ENCODE measurements at places on chromosomes 16 and 17.

DNA sequence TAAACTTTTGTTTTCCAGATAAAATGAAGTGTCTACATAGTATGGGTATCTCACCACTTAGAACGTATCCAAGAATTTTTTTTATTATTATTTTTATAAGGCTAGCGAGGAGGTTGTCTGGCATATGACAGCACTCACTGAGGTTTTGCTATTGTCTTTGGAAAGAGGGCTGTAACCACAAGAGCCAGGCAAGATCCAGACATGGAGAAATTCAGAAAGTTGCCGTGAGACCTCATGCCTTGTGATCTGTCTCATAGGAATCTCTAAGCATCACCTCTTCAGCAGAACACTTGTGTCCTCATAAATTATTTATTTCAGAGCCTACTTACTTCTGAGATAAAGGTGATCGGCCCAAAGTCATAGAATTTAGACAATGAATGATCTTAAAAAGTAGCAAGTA is 410.8 kb downstream of the CDH11 start:
- no peak for DNase-seq

DNA sequence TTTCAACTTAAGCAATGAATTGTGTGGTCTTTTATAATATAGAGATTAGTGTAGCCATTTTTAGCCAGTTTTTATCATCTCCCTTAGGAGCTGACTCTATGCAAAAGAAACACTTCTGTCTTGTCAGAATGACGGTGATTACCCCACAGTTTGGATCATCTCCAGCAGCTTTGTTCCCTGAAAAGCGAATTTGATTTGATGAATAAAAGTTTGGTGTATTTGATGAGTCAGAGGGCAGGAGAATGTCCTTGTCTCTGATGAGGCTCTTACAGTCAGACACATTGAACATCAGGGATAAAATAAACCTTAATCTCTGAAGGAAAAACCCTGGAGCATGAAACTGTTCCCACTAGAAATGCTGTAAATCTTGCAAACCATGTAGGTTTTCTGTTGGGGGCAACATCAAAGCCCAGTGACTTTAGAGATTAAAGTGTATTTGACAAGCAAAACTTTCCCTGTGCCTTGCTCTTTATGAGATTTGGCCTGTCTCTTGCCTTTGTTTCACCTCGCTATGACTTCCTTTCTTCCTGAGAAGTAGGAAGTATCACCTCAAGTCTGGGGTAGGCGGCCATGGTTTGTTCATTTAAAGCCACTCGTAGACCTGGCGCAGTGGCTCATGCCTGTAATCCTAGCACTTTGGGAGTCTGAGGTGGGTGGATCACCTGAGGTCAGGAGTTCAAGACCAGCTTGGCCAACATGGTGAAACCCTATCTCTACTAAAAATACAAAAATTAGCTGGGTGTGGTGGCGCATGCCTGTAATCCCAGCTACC is 209.3 kb downstream of the FTO start:
- peak; percentile 16 for DNase-seq

- no peak for DNase-seq
Measured at GRCh38 chr16:67238806-67239470, 8.3 kb downstream of the FHOD1 start.

DNA sequence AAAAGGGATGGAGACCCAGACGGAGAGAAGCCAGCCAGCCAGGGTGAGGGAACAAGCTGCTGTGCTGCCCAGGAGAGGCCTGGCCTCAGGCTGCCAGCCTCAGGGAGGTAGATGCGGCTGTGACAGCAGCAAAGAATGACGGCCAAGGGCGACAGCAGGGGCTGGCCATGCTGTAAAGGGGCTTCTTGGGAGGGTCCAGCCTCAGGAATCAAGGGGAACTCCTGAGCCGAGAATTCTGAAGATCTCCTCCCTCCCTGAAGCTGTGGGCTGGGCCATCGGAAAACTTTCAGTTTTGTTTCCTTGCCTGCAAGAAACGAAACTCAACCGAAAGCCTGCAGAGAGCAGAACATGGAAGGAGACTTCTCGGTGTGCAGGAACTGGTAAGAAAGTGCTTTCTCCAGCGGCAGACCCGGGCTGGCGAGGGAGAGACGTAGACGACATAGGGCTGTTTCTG is at the start of gene XAF1:
TSS of gene XAF1 (plus strand) at position 316 of the 454 bp plus-strand sequence. CDS start at position 349, 33 bp downstream.
- no peak for DNase-seq

- DNase-seq, result no peak
Measured at GRCh38 chr17:21298983-21299519, 14.5 kb downstream of the MAP2K3 start.

GRCh38 chr17:47821424-47822391 is at the start of gene OSBPL7:
TSS of gene OSBPL7 (minus strand) at chr17:47821794. CDS start at chr17:47820278, 1,516 bp downstream.
- DNase-seq, result peak; percentile 54

DNA sequence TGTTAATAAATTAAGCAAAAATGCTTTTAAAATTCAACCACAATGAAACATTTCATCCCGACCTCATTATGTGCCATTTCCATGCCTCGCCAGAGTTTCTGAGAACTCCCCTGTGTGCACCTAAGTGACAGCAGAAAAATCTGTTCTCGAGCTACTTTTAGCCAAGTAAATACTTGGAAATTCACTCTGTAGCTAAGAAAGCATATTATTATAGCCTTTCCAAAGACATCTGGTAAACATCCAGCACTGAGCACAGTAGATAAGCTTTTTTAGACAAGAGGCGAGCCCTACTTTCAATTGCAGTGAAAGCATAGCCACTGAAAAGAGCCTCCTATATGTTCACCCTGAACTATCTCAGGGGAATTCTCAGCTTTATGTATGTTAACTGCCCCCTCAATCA is 242.8 kb upstream of the PSMD7 start:
- DNase-seq, result no peak

DNA sequence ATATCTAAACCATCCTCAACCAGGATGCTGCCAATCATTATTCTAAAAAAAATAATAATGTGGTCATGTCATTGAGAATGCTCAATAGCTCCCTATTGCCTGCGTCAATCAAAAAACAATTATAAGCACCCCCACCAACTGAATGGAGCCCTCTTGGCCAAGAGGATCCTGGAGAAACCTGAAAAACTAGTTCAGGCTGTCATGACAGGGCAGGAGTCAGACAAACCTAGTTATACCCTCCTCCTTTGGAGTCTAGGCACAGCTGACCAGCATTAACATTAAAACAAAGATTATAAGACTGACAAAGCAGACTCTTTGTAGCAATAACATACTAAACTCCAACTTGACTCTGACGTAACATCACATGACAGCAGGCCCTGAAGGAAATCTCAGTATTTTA is 119.2 kb upstream of the CCL2 start:
- no peak for DNase-seq

GRCh38 chr16:71396594-71396993 is 38.1 kb downstream of the CALB2 start:
- DNase-seq, result no peak

DNA sequence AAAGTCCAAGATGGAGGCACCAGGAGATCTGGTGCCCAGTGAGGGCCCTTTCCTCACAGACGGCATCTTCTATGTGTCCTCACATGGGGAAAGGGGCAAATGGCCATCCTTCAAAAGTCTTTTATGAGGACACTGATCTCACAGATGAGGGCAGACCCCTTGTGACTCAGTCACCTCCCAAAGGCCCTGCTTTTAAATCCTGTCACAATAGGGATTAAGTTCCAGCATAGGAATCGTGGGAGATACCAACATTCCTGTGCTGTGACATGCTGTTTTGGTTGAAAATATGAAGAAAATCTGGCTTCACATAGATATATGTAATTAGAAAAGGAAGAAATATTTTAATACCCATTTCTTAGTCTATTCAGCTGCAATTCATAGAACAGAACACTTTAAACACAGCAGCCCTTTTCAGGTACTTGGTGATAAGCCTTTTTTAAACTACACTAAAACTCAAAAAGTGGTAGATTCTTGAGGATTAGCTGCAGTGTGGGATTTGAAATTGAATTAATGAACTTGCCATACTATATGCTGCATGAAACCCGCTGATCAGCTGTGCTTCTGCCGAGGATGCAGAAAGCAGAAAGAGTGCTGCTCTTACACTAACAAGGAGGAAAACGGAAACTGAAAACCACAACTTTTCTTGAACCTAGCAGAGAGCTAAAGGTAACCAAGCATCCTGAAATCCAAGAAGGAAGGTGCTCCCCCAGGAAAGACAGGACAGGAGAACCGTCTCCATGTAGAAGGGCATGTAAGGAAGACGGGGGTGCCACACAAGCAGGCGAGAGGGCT is 32.7 kb downstream of the VPS53 start:
- DNase-seq, result no peak

DNA sequence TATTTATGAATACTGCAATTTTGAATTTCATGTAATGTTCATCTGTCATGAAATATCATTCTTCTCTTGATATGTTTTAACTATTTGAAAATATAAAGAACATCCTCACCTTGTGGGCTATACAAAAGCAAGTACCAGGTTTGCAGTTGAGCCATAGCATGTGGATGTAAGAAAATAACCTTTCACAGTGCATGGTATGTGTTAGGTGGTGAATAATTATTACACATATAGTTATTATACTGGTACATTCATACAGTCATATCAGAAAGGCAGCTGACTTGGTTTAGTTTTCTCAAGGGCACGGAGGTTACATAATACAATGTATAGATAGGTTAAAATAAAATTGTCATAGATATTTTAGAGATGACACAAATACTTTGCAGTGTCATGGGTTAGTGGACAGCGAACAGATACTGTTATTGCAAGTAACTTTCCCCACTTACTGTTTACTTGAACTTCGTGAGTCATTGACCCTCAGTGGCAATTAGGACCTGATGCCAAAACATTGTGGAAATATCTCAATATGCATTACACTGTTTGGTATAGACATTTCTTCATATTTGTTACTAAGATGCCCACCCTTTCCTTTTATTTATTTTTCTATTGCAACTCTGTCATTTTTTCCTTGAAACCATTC is 445.4 kb upstream of the GOT2 start:
- no peak for DNase-seq

DNA sequence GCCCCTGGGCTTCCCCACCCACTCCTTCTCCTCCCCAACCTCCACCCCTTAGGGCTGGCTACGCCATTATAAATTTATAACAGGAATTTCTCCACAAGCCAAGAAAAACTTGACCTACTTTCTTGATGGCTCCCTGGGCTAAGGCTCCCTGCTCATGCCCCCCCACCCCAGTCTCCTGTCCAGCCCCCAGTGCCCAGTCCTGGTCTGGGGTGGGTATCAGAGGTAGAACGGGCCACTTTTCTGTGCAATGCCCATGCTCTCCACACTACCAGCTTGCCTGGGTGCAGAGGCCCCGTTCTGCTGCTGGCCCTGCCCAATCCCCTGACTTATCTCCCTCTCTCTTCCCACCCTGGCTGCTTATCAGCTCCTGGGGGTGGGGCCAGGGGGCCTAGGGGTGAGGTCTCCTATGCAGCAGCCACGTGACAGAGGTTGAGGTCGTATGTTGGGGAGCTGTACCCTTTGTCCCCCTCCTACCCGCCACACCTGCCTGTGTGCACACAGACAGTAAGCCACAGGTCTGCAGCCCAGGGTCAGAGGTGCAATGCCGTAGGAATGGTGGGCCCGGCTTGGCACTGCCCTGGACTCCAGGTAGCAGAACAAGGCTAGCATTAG is 10.1 kb downstream of the THRA start:
- DNase-seq, result no peak

GRCh38 chr17:36934144-36934691 is 3.1 kb upstream of the LHX1 start:
- no peak for DNase-seq

DNA sequence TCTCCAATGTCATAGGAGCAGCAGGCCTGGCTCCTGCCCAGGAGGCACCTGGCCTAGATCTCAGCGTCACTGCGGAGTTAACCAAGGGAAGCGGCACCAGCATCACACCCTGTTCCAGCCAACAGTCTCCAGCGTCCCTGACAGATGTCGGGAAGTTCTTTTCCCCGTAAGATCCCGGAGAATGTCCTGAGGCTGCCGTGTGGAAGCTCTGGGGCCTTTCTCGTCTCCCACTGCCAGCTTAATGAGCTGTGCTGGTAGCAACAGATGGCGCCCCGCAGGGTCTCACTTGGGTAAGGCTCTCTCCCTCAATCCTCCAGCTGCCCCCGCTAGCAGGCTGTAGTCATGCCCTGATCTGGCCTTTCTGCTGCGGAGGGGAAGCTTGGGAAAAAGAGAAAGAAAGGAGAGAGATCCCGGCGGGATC is 57.5 kb downstream of the MARCHF10 start:
- no peak for DNase-seq

DNA sequence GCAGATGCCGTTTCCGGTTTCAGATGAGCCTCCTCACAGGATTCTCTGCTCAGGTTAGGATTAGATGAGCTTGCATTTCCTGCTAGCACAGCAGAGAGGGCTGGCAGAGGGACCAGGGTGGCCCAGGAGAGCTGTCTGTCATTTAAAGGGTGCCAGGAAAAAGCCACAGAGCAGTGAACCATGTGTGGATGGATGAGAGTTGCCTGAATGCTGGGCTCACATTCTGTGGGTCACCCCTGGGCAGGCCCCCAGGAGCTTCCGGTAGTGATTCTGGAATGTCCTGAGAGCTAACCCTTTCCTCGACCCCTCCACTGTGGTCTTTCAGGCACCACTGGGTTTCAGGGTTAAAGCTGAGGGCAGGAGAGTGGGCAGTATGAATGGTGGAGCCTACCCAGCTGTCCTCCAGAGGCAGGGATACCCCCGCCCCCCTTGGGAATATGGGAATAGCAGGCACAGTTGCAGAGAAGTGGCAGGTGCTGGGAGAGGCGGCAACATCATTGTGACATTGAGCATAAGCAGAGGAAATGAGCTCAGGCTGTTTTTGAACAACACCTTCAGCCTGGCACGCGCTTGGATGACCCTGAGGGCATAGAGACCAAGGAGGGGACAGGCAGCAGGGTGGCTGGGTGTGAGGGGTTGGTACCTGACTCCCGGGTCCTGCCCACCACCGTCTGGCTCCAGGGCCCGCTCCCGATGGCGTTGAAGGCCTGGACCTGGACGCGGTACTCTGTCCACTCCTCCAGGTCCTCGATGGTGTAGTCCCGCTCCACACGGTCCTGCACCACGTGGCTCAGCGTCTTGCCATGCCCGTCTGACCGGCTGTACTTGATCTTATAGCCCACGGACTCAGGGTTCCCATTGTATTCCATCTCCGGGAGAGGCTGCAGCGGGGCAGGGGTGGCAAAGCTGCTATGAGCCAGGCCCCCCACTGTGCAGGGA is 83.0 kb upstream of the CDC42EP4 start:
- no peak for DNase-seq
